ENCODE measurements at places on chromosomes 1 and 21.
A peak's percentile ranks its signal among the peaks of the same experiment; 100 is the strongest.

DNA sequence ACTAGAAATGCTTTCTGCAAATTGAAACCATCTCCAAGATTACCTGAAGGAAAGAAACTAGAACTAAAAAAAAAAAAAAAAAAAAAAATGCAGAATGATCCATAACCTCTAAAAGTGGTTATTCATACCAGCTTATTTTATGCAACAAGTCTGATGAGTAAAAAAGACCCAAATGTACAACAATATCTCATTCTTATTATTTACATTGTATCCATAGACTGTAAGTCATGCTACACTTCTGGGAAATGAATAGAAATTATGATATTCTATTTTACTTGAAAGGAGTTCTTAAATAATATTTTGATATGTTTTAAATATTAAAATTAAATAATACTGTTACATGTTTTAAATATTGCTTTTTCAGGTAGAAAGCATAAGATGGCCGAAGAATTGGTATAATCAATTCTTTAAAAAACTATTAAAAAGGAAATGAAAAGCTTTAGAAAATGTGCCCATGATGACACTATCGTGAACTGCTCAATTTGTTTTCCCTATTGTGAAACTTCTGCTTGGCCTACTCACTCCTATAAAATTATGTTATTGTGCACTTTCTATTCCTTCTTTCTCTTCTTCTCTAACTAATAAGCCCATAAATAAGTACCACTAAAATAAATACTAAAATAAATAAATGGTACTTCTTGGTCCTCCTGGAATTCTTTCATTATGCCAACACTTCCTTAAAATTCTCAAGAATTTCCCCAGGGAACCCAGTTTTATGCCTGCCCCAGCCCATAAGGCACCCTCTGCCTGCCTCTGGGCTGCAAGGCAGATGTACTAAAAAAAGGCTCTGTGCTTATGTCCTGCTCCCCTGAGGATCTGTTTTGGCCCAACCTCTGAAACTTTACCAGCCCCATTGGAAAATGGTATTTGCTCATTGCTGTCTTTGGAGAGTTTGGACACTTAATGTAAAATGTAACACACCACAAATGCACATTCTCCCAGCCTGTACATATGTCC, 18.1 kb downstream of the SAMSN1 start:
- no peak for DNase-seq

DNA sequence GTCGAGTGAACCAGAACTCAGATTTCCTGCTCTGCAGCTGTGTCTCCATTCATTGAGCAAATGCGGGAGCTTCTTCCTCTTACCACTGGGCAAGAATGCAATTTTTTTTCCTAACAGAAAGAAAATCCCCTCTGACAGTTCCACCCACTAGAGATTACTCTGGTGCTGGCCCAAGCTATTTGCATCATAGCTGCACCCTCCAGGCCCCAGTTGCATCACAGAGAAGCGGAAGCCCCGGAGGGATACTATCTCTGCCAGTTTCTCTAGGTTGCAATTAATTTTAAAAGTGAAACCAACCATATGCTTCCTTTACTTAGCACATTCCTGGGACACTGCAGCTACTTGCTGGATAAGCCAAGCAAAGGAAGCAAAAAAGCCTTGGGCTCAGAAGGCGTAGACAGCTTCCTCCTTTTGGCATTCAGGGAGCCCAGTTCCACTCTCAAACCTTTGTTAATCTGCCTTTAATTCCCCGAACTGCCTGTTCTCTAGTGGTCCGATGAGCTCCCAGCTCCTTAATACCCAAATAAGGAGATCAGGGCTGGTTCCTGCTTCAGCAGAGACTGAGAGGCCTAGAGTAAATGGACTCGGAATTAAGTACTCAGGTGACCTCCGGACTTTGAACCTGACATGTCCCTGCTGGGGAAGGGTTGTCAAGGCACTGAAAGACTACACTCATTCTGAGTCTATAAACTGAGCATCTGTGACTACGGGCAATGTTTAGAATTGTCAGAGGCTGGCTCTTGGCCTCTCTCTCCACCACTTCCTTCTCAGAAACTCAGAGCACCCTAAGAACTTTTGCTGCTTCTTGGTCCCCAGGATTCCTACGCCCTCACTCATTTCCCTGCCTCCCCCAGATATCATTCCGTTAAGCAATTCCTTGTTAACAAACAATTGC, 72.5 kb upstream of the TNFSF18 start:
- DNase-seq = peak; percentile 83

DNA sequence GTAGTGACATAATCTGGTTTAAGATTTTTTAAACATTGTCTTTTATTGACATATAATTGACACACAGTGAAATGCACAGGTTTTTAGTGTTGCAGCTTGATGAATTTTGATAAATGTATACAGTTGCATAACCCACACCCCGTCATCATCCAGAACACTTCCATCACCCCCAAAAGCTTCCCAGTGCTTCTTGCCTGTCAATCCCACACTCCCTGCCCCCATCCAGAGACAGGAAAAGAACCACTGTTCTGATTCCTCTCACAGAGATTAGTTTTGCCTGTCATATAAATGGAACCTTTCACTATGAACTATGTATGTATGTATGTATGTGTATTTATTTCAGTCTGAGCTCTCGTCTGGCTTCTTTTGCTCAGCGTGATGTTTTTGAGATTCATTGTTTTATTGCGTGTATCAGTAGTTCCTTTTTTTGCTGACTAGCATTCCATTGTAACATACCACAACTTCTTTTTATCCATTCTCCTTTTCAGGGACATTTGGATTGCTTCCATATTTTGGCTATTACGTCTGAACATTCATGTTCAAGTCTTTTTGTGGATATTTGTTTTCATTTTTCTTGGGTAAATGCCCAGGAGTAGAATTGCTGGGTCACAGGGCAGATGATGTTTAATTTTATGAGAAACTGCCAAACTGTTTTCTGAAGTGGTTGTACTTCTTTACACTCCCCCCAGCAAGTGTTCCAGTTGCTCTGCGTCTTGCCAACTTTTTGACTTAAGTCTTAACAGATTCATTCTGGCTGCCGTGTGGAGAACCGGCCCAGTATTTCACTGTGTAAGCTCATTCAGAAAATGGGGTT, 8.7 kb downstream of the UBIAD1 start:
- no peak for DNase-seq

DNA sequence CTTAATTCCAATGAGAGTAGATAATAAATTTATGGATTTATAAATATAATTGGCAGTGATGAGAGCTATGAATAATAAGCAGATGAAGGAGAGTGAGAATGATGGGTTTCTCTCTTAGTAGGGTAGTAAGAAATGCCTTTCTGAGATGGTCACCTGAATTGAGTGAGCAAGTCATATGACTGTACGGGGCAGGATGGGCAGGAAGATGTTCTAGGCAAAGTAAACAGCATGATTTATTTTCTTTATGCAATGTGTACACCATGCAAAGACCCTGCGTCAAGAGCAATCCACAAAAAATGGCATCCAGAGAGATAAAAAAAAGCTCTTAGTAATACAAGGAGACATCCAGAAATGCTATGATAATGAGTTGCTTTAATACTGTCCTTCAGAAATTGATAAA, 409.9 kb downstream of the HLX start:
- DNase-seq = no peak

DNA sequence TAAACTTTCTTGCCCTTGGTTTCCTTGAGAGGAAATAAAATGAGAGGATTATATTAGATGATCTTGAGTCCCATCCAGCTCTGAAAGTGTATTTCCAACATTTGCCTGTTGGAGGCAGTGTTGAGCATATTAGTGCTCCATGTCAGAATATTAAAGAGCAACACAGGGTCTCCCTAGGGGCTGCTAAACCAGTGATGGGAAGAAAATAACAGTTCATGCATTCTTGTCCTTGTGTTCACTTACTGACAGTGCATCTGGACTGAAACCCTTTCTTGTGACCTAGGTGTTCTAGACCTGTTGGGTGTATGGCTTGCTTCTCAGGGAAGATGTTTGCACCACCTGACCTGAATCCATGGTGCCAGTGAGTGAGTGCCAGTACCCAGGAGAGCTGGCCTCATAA, 124.7 kb upstream of the KIAA0040 start:
- no peak for DNase-seq

- no peak for DNase-seq
Measured at GRCh38 chr1:155326020-155326526, 5.4 kb downstream of the RUSC1 start.

- no peak for DNase-seq
Measured at GRCh38 chr1:111690306-111690617, 48.9 kb downstream of the INKA2 start.

DNA sequence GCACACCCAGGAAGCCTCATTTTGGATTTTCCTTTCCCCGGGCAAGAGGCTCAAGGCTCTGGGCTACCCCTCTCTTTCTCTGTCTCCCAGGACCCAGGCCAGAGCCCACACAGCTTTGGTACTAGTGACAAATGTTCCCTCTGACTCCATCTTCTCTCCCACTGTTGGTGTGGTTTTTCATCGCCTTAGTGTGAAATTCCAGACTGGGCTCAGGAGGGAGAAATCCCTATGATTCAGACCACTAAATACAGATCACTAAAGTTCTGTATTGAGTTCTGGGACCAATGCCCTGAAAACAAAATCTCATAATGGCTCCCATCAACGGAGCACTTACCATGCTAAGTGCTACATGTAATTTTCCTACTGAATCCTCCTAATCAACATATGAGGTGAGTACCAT, 26.1 kb downstream of the IQGAP3 start:
- no peak for DNase-seq

DNA sequence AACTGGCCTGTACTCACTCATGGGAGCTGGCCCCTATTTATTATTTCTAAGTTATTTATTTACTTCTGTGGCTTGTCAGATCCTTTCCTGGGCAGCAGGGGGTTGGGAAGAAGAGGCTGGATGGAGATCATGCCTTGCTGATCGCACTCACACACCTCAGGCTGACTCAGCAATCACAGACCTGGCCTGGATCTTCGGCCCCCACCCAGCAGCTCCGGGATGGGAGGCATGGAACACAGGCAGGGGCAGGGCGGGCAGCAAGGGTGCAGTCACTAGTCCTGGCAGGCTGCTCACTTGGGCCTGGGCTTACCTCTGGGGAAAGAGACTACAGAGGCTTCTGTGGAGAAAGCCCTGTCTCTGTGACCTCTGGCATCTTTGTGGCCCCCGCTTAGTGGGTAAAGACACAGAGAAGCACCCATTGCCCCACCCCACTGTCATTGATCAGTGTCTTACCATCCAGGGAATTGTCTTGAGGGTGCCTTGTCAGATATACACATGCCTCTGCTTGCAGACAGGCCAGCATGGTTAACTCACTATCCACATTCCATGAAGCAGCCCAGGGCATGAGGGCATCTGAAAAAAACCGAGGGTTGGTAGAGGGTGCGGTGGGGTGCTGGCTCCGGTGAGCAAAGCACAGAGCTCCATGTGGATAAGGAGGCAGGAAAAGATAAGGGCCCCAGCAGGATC, 3.7 kb downstream of the ARTN start:
- no peak for DNase-seq

DNA sequence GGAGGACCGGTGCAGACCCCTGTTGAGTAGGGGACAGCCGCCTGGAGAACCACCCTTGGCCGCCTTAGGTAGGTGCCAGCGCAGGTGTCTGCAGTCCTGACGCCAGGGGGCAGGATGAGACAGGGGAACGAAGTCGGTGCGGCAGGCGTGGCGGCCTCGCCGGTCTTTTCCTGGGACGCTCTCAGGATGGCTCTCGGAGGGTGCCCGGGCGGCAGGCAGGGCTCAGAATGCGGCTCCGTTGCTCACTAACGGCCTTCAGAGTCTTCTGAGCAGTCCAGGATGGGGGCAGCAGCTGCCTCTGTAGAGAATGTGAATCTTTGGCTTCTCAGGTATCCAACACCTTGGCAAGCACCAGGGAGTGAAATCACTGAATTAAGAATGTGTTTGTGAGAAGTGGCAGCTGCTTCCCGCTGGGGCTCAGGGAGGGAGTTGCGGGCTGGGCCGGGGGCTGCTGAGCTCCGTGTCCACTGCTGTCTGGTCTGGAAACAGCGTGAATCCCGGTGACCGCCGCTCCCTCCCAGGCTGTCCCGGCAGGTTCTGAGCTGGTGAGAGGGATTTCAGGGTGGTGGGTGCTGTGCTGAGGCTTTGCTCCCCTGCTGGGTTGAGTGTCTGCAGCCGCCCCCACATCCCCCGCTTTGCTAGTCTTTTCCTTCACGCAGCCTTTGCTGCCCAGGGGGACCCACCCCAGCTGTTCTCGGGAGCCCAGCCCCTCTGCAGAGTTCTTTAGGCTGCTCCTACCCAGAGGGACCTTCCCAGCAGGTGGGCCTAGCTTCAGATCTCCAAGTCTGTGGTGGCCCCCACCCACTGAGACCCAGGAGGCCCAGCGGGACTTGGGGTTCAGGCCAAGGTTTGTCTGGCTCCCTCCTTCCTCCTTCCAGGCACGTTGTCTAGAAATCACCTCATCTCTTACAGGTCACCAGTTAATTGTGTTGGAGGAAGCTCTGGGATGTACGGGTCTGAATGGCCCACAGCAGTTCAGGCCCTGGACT, 11.1 kb upstream of the C1orf174 start:
- no peak for DNase-seq

DNA sequence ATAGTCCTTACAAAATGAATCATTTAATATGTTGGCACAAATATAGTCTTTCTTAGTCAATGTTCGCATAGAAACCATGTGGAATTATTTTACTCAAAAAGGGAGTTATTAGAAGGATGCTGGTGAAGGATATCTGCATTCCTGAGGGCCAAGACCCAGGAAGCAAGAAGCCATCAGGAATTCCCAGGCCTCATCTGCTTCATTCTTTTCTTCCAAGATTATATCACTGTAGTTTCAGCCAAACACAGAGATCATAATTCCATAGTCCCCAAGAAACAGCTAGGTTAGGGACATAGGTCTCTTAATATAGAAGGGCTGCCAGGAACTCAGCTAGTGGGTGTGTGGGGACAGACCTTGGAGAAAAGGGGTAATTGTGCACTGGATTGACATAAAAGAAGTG, 28.6 kb upstream of the DISC1 start:
- DNase-seq = no peak

GRCh38 chr1:227318853-227319607, 738 bp upstream of the CDC42BPA start:
- DNase-seq = peak; percentile 50

DNA sequence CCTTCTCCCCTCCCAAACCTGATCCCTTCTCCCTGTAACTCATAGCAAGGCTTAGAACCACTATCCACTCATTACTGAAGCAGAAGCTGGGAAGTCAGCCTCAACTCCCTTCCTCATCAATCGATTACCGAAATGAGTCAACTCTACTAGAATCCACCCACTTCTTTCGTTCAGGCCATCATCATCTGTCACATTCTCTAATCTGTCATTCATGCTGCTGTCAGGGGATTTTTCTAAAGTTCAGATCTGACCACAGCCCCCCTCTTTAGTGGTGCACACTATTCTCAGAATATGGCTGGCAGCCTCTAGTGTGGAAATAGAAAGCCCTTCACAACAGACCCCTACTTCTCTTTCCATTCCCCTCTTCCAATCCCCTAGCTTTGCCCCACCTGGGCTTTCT, 5.1 kb downstream of the NT5C1A start:
- no peak for DNase-seq
